ENCODE measurements at places on chromosomes 13 and 19.

DNA sequence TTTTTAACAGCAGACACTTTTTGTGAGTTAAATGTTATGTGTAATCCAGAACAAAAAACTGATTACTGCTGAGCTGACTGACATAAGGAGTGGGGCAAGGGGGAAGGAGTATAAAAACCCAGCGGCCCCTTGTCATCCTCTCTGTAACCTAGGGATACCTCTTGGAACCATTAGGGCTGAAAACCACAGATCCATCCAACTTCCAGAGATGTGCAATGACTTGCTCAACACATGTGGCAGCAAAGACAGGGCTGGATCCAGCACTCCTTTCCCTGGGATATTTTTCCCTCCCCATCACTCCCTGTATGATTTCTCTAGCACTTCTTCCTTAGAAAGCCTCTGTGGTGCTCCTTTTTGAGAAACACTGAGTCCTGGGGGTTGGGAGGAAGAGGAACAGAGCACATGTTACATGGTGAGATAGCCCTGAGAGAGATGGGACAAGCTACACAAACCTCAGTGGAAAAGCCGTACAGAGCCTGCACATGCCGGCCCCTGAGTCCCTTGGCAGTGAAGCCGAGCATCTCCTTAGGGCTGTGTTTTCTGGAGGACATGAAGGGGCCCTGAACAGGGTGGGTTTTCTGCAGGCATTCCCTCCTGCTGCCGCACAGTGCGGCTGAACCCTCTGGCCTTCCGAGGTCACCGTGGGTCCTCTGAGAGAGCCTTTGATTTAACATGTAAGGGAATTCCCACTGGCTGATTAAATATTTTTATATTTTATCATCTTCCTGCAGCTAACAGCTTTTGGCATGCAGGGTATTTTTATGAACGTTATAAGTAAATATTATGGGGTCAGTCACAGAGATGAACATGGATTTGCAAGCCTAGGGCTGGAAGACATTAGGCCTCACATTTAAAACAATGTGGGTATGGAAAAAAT, 219.9 kb downstream of the COG6 start:
- no peak for DNase-seq

DNA sequence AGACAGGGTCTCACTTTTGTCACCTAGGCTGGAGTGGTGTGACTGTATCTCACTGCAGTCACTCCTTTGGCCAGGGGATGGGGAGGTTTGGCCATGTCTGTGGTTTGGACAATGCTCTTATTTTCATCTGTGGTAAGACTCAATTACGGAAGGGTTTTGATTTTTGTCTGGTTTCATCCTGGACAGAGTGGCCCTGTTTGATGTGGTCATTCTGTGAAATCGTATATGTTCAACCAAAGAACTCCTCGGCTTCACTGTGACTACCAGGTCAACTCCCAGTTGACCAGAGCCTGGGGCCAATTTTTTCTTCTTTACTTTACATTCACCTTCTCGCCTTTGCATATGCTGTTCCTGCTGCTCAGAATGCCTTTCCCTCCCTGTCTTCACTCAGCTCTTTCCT, 6.8 kb upstream of the CCDC124 start:
- DNase-seq, result no peak

- DNase-seq, result peak; percentile 95
Observed at GRCh38 chr19:18156841-18157464, 4.0 kb downstream of the PIK3R2 start.

DNA sequence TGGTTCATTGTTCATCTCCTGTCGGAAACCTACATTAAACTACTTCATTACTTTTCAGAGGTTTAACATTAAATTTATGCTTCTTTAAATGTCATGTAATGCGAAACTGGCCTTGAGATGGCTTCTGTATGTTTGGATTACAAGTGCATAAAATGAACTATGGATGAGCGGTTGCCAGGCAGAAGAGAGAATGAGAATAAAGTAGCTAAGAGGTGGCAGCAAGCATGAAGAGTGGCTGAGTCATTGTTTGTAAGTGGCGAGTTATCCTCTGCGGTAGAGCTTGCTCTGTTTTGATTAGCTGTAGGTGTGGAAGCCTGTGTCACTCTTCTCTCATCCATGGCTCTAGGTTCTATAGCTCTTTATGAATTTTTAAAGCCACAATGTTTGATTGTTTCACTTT, 1139.6 kb upstream of the PCDH9 start:
- peak; percentile 28 for DNase-seq

- no peak for DNase-seq
Observed at GRCh38 chr19:47741544-47742140, 3.7 kb upstream of the NOP53 start.

DNA sequence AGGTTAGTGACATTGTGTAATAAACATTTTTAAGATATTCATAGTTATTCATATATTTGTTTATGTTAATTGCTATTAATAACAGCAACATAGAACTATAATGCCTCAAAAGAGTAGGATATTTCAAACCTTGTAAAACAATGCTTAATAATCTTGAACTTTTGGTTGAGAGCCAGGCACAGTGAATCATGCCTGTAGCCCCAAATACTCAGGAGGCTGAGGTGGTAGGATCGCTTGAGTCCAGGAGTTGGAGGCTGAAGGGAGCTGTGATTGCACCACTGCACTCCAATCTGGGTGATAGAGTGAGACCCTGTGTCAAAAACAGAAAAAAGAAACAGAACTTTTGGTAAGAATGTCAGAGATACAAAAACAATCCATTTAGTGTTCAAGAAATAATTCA, 213.9 kb upstream of the SLITRK1 start:
- no peak for DNase-seq

DNA sequence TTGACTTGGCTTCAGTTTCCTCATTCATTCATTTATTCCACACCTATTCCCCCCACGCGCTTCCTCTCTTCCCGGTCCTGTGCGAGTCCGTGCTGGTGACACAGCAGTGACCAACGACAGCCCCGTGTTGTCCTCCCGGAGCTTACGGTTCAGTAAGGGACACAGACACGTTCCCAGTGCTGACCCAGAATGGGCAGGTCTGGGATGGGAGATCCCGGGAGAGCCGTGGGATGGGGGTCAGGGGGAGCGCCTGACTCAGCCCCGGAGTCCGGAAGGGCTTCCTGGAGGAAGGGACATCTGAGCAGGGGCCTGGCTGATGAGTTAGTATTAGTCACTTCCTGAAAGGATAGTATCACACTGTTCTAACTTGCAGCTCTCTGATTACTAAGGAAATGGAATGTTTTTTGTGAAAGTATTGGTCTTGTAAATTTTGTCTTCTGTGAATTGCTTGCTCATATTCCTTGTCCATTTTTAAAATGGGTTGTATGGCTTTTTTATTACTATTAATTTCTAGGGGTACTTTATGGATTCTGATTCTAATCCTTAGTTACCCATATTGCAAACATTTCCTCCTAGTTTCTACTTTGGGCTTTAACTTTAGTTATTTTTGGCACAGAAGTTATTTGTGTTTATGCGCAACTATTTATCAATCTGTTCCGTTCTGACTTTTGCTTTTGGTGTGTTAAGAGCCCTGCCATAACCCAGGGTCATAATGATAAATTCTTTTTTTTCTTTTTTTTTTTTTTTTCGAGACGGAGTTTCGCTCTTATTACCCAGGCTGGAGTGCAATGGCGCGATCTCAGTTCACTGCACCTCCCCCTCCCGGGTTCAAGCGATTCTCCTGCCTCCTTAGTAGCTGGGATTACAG, 708 bp upstream of the ERCC1 start:
- peak; percentile 4 for DNase-seq

DNA sequence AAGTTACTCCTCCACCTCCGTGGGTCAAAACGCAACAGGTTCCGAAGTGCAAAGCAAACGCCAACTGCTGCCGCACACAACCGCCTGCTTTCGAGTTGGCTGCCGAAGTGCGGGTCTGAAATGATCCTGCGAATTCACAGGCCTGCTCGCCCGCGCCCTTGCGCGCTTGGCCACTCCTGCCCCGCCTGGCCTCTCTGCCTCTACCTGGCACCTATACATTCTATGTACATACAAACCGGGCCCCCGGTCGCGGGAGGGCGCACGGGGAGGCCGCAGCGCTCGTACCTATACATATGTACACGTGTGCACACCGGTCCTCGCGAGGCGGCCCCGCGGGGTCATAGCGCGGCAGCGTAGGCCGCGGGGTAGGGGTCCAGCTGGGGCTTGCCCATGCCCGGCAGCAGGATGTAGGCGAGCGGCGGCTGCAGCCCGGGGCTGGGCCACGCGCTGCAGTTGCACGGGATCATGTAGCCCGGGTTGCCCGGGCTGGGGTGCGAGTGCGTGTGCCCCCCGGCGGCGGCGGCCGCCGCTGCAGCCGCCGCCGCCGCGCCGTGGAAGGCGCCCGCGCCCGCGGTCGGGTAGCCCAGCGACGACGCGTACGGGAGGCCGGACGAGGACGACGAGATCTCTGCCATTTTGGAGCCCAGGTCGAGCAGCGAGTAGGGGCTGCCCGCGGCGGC, 1.3 kb downstream of the SOX21 start:
- DNase-seq, result peak; percentile 84

DNA sequence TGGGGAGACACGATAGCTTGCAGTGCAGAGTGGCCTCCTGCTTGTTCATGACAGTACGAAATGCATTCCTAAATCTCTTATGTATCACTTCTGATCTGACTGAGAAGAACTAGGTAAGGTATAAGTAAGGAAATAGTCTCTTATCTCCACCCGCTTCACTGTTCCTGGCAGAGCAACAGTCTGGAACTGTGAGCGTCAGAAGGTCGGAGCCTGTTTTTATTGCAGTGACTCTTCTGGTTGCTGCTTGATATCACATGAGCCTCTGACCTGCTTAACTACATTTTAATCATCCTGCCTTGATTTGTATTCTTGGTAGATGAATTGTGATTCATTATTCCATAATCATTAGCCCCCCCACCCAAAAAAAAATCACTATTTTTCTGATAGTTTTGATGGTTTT, 69.0 kb downstream of the COL4A2 start:
- DNase-seq, result no peak

GRCh38 chr19:45676851-45677263, 8.8 kb downstream of the GIPR start:
- DNase-seq, result no peak

DNA sequence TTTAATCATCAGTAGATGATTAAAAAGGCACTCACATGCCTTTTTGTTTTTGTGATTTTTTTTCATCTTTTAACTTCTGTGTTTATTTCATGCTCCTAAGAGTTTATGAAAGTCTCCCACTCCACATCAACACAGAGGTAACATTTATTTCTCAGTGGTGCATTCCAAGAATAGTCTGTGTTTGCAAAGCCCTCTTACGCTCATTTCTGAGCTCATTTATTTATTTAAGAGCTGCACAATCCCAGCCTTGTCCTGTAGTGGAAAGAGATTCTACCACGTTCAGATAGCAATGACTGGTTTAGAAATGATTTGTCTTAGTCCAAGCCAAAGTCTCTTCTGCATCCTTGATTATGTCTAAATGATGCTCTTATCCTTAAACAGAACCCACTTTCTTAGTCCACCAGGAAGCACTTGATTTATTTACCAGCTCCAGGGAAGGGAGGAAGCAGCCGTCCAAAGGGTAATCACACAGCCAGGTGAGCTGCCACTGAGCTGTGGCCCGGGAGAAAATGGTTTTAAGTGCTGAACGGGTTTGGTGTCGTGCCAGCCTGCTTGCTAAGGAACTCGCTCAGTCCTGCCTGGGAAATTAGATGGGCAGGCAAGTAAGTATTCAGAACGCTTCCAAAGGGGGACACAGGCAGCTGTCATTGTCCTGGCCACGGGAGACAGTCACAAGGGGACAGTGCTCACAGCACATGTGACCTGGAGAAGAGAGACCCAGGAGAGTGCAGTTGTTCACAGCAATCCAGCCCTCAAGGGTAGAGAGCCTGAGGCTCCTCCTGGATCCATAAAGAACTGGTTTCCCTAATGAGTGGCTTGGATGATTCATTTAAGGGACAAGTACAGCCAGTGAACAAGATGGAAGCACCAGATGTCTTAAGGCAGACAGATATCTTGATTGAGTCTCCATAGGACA, 131.8 kb upstream of the WASF3 start:
- peak; percentile 80 for DNase-seq

DNA sequence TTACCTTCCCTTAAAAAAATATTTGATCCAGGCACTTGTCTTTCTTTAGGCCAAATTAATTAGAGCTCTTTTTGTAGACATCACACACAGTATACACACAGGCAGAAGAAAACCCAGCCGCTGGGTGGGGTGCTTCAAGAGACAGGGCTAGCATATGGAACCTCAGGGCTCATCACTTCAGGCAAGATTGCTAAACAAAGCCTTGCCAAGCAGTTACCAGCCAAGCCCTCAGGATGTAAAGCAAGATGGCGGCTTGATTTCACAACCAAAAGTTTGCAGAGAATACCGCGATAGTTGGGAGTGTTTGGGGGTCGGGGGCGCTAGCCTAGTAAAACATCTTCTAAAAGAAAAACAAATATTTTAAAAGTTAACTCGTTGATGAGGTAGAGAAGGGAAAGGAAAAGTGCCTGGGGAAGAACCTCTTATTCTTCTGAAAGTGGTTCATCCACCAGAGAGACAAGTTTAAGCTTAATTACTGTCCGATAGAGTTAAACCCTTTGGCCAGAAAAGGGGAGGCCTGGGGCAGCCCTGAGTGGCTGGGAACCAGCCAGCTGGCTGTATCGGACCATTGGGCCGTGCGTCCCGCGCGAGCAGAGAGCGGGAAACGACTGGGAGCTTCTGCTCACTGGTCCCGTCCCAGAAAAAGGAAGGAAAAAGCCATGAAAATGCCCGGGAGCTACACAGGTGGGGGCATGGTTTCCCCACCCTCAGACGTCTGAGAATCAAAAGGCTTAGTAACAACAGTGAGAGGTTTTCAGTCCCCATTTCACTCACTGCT, 254.9 kb upstream of the PCDH20 start:
- no peak for DNase-seq

- no peak for DNase-seq
Observed at GRCh38 chr13:62510906-62511655, 1095.4 kb upstream of the PCDH20 start.

DNA sequence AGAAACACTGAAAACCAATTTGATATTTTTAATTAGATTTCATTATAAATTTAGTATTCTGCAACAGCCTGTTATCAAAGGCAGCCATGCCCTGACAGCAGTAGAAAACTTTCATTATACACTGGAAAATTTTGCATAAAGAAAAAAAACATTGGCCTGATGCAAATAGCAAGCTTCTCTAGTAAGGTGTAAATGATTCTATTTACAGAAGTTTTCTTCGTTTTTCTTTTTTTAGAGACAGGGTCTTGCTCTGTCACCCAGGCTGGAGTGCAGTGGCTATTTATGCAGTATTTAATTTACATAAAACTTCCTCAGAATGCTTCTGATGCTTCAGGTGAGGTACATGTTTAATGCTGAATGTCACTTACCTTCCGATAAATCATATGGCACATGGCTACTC, 67.0 kb downstream of the ABCC4 start:
- DNase-seq, result no peak

GRCh38 chr13:92989301-92989700, 237.3 kb upstream of the GPC6 start:
- no peak for DNase-seq

DNA sequence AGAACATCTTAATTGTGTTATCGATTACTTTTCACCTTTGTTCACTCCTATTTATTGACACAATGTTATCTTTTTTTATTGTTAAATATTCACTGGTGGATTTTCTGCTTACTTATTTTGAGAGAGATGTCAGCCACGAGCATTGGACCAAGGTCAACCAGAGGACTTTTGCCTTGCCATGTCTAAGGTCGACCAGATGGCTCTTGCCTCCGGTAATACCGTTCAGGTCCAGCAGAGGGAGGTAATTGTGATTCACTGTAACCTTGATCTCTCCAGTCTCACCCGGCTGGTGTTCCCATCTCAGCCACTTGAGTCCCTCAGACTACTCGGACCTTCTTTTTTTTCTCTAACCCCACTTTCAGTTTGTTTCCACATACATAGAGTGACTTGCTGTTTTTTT, 1438.1 kb downstream of the UQCRFS1 start:
- no peak for DNase-seq

- DNase-seq, result no peak
Observed at GRCh38 chr19:28374971-28375370, 838.0 kb downstream of the UQCRFS1 start.

GRCh38 chr13:113537205-113537604, 46.7 kb upstream of the DCUN1D2 start:
- DNase-seq, result no peak

Data from NCI-H1092 treated with DMSO at 0.1 percent for 48 hours (cell line).